CD4-positive, alpha-beta T cell (primary cell): ENCODE measurements at places on chromosomes 2 and 18. TPM values are rescaled to one million over a fixed set of nuclear protein-coding genes. Genes with fewer than 3 reads are reported as not detected.

CNDP1 gene
- total RNA-seq = 0.39 TPM

SNORC gene
- 1.2 TPM for total RNA-seq

INO80B gene
- total RNA-seq = 41.3 TPM

ADAM23 gene
- total RNA-seq = 6.3 TPM

ANKRD53 gene
- 1.2 TPM for total RNA-seq

SATB2 gene
- not detected for total RNA-seq
